Adrenal gland (tissue), 19 donors: ENCODE measurements at places on chromosomes 5 and 9.

- no peak for DNase-seq
These were observed 43.0 kb upstream of the GNAQ start for GRCh38 chr9:78074385-78075291.

- peak; percentile 54 for DNase-seq
These were observed 1.3 kb upstream of the RNU6ATAC start for GRCh38 chr9:134165357-134166315.

GRCh38 chr5:150576449-150576949 lies 64.0 kb upstream of the SYNPO start:
- peak; percentile 11 for DNase-seq

DNA sequence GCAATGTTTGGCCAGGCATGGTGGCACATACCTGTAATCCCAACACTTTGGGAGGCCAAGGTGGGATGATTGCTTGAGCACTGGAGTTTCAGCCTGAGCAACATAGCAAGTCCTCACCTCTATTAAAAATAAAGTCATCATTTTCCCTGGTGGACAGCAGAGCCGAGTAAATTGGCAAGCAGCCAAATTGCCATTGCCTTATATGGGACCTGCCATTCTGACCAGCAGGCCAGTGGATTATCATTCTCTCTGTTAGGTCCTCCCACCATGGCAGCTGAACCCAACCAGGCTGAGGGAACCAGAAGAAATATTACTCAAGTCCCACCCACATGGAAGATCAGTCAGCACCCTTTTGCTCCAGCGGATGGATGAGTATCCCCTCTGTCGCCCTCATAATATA lies 1829.9 kb downstream of the EFNA5 start:
- no peak for DNase-seq

DNA sequence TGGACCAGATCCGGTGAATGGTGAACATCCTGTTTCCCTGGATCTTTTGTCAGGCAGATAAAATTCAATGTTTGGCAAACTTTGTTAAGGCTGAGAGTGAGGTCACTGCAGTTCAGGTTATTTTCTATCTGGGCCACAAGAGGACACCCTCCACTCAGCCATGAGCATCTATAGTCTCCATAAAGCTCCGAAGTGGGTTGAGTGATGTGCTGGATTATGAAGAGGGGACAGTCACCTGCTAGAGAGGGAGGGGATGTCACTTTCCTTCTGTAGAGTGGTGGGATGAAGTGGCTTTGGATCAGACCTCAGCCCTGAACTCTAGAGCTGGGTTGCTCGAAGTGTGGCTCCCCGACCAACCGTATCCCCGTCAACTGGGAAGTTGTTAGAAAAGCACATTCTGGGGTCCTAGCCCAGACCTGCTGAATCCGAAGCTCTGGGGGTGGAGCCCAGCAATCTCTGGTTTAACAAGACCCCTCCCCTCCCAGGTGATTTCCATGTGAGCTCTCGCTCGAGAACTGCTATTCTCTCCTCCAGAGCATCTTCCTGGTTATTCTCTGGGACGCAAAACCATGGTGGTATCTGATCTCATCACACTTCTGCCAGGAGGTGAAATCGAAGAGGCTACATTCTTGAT lies 31.8 kb upstream of the FGF1 start:
- DNase-seq = peak; percentile 43

DNA sequence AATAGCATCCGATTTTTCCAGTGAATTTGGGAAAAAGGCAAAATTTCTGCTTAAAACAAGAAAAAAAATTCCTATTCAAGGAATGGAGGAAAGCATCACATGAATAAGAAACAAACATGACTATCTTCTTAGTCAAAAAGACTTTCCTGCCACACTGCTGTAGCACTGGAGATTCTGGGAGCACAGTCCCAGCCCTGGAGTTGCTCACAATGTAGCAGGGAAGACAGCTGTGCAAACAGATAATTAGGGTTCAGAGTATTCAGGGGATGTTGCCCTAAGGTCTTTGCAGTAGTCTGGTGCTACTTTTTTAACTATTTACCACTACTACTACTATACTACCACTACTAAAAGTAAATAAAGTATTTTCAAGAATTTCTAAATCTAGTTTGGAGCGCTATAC lies 86.5 kb downstream of the BNC2 start:
- DNase-seq = no peak

GRCh38 chr9:114718801-114719221 lies 36.8 kb upstream of the TEX48 start:
- DNase-seq = no peak

DNA sequence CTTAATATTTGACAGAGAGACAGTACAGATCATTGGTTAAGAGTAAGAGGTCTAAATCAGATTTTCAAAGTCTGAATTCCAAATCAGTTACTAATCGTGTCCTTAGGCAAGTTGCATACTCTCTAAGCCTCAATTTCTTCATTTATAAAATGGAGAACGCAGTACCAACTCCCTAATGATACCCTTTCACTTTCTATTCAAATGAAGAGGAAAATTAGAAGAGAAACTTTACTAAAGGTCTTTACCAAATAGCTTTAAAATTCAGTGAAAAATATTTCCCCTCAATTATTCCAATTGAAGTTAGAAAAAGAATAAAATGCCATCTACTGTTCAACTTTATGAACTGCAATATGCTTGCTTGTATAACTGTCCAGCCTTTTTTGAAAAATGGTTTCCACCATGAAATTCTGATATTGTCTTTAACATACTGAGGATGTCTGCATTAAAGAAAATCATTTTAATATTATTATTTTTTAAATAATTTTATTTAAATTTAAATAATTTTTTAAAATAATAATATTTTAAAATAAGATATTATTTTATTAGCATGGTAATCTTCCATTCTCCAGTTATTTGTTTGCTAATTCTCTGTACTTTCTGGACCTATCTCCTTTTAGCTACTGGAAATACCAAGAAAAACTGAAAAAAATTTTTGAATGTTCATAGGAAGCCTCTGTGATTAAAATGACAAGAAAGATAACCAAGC lies 36.0 kb downstream of the POC5 start:
- DNase-seq = no peak

DNA sequence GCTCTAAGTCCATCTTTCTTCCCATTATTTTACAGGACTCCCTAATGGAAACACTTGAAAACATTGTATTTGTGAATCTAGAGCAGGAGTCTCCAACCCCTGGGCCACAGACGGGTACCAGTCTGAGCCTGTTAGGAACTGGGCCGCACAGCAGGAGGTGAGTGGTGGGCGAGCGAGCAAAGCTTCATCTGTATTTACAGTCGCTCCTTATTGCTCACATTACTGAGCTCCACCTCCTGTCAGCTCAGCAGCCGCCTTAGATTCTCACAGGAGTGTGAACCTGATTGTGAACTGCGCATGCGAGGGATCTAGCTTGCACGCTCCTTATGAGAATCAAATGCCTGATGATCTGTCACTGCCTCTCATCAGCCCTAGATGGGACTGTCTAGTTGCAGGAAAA lies 111.0 kb downstream of the MED27 start:
- DNase-seq = no peak

DNA sequence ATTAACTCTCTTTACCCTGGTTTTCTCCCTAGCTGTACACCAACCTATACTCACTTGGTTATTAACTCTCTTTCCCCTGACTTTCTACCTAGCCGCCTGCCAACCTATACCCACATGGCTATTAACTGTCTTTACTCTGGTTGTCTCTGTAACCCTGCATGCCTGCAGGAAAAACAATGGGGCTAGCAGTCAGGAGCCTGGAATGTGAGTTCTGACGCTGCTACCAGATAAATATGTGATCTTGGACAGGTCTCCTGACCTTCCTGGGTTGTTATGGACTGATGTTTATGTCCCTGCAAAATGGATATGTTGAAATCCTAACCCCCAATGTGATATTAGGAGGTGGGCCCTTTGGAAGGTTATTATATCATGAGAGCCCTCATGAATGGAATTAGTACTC lies 119.2 kb downstream of the SMARCA2 start:
- DNase-seq = no peak

DNA sequence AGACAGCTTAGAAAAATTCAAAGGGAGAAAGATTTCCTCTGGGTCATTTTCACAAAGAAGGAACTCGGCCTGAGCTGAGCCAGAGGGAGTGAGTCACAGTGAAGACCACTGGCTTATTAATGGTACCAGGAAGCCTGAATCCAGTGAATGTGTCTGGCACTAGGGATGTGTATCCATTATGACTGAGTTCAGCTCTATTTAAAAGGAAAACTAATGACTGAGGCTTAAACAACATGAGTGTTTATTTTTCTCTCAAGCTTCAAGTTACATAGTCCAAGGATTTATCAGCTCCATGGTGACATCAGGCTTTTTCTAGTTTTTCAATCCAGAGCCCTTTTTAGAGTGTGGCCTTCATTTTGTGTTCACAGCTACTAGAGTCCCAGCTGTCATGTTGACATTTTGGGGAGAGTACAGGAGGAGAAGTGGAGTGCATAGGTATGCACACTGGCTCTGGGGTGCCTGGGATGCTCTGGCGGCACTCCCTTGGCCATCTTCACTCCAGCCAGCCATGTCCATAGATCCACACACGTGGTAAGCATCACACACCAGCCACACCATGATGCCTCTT lies 159.5 kb upstream of the ERCC6L2 start:
- DNase-seq = no peak

DNA sequence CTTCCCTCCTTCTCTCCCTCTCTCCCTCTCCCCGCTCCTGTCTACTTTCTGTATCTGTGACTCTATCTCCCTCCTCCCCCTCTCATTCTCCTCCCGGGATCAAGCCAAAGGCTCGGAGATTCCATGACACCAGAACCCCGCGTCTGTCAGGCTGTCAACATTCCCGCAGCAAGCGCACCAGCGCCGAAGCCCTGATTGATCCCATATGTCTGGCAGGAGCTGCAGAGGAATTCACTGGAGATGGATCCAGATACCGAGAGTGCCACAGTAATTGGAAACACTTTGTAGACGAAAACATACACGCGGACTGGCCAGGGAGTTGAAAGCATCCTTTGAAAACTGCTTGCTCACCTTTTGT lies 300 bp upstream of the SVEP1 start:
- DNase-seq = no peak

GRCh38 chr9:18398038-18398437 lies 75.9 kb upstream of the ADAMTSL1 start:
- no peak for DNase-seq

DNA sequence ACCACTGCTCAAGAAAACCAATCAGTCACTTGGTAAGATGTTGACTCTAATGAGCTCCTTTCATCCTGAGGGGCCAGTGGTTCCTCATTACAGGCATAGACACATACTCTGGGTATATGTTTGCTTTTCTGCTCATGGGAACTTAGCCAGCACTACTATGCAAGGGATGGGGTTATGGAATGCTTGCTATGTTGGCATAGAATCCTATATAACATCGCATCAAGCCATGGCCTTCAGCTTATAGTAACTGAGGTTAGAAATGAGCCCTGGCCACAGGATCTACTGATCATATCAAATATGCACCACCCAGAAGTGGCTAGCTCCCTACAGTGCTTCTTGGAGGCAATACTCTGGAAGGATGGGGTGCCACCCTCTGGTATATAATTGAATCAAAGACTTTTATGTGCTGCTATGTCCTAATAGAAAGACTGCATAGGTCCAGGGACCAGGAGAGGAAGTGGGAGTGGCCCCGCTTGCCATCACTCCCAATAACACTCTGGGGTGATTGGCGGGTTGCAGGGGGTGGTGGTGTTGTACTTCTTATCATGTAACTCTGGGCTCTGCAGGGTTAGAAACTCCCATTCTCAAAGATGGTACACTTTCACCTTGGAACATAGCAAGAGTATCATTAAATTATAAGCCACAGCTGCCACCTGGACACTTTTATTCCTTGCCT lies 70.3 kb downstream of the ZNF366 start:
- DNase-seq = no peak

DNA sequence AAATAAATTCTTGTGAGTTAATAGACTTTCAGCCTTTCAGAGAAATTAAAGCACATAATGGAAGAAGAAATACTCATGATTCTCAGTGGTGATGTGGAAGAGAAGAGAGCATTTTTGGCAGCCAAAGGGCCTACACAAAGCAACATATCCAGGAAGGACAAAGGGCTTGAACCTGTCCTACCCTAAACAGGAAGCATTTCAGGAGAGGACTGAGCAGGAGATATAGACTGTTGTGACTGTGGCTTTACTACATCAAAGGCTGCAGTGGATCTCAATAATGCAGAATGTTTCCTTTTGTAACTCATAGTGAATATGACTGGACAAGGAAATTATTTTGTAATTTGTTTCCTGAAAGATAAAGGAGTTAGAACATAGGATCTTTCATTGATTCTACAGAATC lies 1.3 kb upstream of the PARP8 start:
- no peak for DNase-seq

- DNase-seq = peak; percentile 83
These were observed 57.7 kb upstream of the RPS23 start for GRCh38 chr5:82335806-82336205.

DNA sequence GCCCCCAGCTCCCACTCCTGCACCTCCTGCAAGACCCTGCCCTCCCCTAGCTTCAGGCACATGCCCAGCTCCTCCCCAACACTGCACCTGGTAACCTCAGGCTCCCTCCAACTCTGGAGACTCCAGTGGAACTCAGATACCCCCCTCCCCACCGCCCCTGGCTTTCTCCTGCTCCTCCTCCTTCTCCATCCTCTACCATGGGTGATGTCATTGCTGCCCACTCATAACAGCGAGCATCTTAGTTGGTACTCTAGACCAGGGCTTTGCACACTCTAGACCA lies 24.7 kb upstream of the CNOT6 start:
- DNase-seq = no peak

- peak; percentile 65 for DNase-seq
These were observed 21.3 kb downstream of the CCDC69 start for GRCh38 chr5:151202381-151203139.

GRCh38 chr5:32346869-32347268 lies 34.1 kb upstream of the MTMR12 start:
- no peak for DNase-seq

DNA sequence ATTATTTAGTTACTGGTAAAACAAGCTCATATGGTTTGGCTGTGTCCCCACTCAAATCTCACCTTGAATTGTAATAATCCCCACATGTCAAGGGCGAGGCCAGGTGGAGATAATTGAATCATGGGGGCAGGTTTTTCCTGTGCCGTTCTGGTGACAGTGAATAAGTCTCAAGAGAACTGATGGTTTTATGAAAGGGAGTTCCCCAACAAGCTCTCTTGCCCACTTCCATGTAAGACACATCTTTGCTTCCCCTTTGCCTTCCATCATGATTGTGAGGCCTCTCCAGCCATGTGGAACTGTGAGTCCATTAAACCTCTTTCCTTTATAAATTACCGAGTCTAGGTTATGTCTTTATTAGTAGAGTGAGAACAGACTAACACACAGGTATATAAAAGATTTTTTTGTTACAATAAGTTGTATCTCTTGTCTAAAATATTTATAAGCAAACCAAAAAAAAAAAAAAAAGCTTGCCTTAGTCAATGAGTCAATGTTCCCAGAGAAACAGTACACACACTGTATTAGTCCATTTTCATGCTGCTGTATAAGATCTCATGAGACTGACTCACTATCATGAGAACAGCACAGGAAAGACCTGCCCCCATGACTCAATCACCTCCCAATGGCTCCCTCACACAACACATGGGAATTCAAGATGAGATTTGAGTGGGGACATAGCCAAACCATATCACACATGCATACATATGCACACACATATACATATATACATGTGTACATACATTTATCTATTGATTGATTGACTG lies 138.3 kb downstream of the BASP1 start:
- DNase-seq = no peak

GRCh38 chr9:100352201-100352726 lies 478 bp downstream of the TEX10 start:
- peak; percentile 38 for DNase-seq
